Right ventricle myocardium superior (tissue), 1 donor: ENCODE measurements at places on chromosomes 1 and 21. TPM values are rescaled to one million over a fixed set of nuclear protein-coding genes. Genes with fewer than 3 reads are reported as not detected.

The PTPN22 gene
- 0.35 TPM for total RNA-seq

DNA sequence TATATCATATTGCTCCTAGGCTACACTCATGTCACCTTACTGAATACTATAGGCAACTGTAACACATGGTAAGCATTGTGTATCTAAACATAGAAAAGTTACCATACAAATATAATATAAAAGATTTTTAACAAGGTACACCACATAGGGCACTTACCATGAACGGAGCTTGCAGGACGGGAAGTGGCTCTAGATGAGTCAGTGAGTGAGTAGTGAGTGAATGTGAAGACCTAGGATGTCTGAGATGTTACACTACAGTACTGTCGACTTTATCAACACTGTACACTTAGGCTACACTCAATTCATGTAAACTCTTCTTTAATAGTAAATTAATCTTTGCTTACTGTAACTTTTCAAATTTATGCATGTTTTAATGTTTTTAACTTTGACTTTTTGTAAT lies 81.0 kb upstream of the PLD5 start:
- no peak for DNase-seq

GRCh38 chr1:54275349-54275748 lies 75.4 kb downstream of the MRPL37 start:
- DNase-seq: peak; percentile 82

The KRTAP10-10 gene
- total RNA-seq: not detected

GRCh38 chr1:32014199-32014947 lies 705 bp downstream of the KHDRBS1 start:
- peak; percentile 66 for DNase-seq

GRCh38 chr1:29852248-29852647 lies 615.9 kb downstream of the PTPRU start:
- no peak for DNase-seq

The CNST gene
- total RNA-seq: 21.0 TPM

GRCh38 chr1:6473974-6474814 lies 8.2 kb upstream of the TNFRSF25 start:
- DNase-seq: no peak

The SUSD4 gene
- total RNA-seq: 5.8 TPM

DNA sequence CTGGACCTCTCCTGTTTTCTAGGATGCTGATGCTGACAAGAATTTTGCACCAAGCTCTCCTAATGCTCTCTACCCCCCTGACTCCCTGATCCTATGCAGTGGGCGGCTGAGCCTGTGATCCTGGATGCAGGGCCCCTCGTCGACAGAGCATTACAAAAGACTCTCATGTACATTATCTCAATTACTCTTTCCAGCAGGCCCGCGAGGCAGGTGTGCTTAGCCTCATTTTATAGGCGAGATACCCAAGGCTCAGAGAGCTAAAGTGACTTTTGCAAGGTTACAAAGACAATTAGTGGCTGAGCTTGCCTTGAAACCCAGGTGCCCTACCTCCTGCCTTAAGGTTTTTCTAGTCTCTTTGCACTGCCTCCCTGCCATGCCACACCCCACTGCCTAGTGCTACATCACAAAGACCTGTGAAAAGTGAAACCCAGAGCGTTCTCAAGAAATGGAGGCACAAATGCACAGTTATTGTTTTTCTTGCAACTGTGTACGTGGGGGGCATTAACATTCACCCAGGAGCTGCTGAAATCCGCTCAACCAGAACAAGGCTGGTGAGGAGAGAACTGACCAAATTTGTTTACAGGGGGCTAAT lies 10.0 kb upstream of the C8A start:
- no peak for DNase-seq

- no peak for DNase-seq
These were observed 484.4 kb downstream of the PLA2G4A start for GRCh38 chr1:187313115-187313514.

DNA sequence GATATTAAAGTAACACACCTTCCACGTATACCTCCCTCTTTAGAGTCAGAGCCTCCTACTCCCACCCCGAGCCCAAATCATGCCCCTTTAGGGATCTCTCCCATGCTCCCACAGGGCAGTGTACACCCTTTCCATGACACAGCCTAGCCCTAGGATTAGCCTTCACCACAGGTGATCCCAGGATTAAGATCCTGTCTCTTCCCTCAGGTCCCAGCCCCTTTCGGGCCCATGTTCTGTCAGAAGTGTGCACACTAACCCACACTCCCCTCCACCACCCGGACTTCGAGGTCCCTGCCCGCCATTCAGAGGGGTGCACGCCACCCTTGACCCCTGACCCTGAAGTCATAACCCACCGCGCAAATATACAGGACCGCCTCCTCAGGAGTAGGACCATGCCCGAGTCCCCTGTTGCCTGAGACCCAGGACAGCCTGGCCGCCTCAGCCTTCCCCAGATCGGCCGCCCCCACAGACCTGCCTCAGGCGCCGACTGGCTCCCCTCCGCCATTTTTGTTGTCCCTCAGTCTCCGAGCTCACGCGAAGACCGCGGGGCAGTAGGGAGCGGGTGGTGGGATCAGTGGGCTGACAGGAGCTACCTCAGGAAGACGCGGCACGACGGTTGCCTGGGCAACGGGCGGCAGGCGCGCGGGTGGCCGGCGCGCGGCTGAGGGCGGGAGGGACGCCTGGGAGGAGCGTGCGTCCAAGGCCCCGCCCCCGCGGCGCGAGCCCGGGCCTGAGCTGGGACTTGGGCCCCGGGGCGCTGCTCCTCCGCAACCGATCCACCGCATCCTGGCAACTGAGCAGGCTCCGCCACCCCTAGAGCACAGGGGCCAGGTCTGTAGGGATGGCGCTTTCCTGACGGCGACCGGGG lies at the start of gene AGBL4:
Gene AGBL4 (minus strand): TSS at position 663 of the 868 bp plus-strand sequence.
- peak; percentile 73 for DNase-seq

DNA sequence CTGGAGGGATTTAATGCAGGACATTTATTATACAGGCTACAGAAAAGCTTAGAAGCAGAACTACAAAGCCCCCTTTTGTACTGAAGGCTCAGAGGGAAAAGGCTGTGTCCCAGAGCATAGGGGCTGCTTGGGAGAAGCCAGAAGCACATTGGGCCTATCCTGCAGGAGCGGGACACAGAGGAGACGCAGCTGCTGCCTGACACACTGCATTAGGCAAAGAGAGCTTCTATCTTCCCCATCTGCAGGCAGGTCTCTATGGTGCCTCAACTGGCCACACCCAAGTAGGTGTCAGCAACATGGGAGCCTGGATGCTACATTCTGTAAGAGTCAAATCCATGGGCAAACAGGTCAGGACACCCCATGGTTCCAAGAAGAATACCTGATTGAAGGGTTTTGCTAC lies 595.9 kb downstream of the AJAP1 start:
- no peak for DNase-seq

The SERINC2 gene
- 1.5 TPM for total RNA-seq

GRCh38 chr1:151327903-151328674 lies 873 bp upstream of the PI4KB start:
- no peak for DNase-seq

The RCSD1 gene
- 42.9 TPM for total RNA-seq

The AMY1C gene
- not detected for total RNA-seq

- no peak for DNase-seq
These were observed 349.1 kb downstream of the SETD4 start for GRCh38 chr21:35711213-35711612.

The SMIM1 gene
- total RNA-seq: 17.3 TPM

- no peak for DNase-seq
These were observed 80.7 kb downstream of the POU2F1 start for GRCh38 chr1:167301355-167301754.

- peak; percentile 80 for DNase-seq
These were observed at the start of gene COL6A2 for GRCh38 chr21:46097336-46098293. Gene COL6A2 (plus strand): TSS chr21:46098112.

DNA sequence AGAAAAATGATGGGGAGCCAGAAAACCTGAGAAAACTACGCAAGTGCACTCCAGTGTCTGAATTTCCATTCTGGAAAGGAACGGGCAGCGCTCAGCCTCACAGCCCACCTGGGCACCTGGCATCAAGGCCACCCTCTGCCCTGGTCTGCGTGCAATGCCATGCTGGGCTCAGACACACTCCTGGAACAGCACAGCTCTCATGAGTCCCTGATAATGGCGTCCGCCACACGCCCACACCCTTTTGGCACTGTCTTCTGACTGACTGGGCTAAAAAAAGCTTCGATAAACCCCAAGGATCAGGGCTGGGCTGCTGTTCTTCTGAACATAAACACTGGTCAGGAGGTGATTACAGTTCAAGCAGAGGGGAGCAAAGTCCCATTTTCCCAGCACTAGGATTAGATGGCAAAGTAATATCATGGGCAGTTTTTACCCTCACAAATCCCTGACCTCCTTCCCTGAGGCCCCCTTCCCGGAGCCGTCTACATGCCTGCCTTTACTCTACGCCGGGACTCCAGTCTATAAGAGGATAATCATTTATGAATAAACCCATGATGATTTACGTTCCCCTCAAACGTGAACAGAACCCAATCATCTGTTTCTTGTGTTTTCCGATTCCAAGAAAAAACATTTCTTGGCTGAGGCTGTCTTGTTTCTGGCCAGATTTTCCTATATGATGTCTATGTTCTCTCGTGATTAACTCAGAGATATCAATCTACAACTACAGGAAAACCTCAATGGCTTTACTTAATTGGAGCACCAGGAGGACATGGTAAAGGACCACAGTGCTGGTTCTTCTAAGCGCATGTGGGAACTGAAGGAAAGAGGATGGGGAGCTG lies 22.6 kb downstream of the RCAN1 start:
- peak; percentile 77 for DNase-seq

The ERO1B gene
- 5.0 TPM for total RNA-seq

The ANGPTL7 gene
- 0.89 TPM for total RNA-seq

DNA sequence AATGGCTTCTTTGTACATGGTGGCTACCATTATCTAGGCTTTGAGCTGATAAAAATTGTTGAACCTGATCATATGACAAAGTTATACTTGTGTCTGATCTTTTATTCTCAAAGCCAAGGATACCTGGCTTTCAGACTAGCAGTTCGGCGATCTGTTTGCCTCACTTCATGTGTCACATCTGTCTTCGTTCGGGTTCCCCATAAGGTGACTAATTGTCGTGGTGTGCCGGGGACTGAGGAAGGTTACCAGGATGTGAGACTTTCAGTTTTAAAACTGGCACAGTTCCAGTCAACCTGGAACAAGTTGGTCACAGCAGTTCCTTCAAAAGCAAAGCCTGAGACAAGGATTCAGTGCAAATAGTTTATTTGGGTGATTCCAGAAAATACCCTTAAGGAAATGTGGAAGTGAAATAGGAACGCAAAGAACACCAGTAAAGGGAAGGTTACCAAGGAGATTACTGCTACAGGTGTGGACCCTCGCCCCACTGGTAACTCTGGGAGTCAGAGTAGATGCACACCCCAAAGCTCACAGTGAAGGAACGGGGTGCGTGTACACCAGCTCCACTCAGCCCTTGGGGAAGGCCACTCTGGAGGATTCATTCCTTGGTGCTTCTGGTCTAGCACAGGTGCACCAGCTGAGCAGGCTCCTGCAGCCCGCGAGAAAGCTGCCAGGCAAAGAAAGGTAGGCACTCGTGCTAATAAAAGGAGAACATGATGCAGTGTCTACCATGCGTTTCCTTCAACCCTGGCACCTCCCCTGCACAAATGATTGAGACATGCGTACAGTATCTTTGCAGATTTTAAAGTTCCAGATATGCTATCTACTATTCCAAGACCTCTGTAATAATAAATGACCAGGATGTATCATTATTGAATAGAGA lies 69.0 kb downstream of the VWA5B1 start:
- DNase-seq: no peak

GRCh38 chr1:32005522-32005921 lies 8.1 kb upstream of the KHDRBS1 start:
- no peak for DNase-seq

The SRGAP2B gene
- 9.9 TPM for total RNA-seq

DNA sequence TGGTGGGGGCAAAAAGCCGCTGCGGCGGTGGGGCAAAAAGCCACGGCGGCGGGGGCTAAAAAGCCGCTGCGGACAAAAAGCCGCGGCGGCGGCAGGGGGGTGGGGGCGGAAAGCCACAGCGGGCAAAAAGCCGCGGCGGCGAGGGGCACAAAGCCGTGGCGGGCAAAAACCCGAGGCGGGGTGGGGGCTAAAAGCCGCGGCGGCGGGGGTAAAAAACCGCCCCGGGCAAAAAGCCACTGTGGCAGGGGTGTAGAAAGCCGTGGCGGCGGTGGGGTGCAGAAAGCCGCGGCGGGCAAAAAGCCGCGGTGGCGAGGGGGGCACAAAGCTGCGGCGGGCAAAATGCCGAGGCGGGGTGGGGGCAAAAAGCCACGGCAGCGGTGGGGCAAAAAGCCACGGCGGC lies 3901.8 kb downstream of the SRGAP2C start:
- no peak for DNase-seq

GRCh38 chr1:240503558-240503957 lies 108.4 kb downstream of the GREM2 start:
- DNase-seq: no peak

DNA sequence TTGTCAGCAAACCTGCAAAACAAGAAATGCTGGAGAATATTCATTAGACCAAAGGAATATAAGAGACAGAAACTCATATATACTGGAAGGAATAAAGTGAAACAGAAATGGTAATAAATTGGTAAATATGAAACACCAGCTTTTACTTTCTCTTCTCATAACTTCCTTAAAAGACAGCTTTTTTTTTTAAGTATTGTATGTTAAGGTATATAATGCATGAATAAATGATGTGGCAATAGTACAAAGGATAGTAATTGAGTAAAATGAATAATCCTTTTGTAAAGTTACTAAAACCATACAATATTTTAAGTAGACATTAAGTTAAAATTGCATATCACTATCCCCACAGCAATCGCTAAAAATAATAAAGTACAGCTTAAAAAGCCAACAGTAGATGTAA lies 64.8 kb downstream of the TRIM33 start:
- DNase-seq: no peak

The EFNA3 gene
- total RNA-seq: 0.75 TPM

- no peak for DNase-seq
These were observed 487.6 kb upstream of the CAMK1G start for GRCh38 chr1:209095627-209096595.

DNA sequence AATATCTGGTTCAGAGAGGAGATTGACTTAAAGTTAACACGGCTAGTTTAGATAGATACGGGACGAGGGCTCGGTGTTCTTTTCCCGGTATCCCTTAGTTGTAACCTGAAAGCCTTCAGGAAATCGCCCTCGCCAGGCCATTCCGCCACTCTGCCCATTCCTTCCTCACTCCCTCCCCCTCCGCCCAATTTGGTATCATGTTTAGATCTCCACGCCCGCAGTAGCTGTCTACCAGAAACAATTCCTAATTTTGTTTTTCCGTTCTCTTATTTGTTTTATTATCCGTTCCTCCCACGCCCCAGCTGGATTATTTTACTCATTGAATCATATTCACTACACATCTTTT lies 685 bp upstream of the VAMP4 start:
- peak; percentile 59 for DNase-seq
